ENCODE measurements at places on chromosomes 11 and 22.

- DNase-seq: no peak
Observed at GRCh38 chr11:60711276-60711675, 11.9 kb downstream of the MS4A8 start.

DNA sequence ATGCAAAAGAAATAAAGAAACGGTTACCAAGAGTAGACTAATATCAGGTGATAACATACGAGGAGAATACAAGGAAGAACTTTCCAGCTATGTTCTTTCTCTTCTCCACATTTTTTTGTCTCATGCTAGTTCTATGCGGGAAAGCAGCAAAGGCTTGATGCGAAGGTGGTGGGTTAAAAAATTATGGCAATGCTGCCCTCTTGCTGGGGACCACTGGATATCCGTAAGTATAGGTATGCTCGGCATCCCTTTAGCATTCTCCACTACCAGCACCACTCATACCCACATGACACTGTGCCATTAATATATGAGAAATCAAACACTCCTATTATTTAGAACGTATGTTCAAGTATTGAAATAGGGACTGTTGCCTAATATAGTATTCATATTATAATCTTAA lies 776.4 kb downstream of the LRRC4C start:
- DNase-seq: no peak

- no peak for DNase-seq
Observed at GRCh38 chr11:103800406-103801114, 235.9 kb upstream of the DDI1 start.

DNA sequence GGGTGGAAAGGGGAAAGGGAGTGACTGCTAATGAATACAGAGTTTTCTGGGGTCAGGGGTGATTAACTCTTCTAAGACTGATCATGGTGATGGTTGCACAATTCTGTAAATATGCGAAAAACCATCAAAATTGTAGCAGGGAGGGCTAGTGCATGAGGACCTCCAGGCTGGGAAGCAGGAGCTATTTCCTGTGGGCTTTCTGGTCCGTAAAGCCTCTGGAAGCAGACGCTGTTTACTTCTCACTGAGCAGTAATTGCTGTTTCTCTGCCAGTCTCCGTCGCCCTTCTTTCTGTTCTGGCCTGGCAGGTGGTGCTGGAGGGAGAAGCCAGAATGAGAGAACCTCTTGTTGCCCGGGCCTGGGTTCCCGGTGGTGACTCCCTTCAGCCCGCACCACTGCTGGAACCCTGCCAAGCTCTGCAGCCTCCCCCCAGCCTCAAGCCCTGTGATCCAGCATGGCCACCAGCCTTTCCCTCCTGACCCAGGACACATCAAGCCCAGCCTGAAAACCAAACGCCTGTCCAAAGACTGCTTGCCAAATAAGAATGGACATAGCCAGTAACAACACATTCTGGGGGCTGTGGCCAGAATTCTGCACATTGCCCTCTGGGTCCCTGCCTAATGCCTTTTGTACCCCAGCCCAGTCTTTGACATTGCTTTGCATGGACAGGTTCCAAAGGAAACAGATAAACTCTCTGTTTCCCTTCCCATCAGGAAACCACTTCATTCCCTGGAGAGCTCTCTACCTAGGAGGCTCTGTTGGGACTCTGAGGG lies 201.0 kb upstream of the NAV2 start:
- DNase-seq: no peak
